ENCODE measurements at places on chromosomes 5 and 9.

DNA sequence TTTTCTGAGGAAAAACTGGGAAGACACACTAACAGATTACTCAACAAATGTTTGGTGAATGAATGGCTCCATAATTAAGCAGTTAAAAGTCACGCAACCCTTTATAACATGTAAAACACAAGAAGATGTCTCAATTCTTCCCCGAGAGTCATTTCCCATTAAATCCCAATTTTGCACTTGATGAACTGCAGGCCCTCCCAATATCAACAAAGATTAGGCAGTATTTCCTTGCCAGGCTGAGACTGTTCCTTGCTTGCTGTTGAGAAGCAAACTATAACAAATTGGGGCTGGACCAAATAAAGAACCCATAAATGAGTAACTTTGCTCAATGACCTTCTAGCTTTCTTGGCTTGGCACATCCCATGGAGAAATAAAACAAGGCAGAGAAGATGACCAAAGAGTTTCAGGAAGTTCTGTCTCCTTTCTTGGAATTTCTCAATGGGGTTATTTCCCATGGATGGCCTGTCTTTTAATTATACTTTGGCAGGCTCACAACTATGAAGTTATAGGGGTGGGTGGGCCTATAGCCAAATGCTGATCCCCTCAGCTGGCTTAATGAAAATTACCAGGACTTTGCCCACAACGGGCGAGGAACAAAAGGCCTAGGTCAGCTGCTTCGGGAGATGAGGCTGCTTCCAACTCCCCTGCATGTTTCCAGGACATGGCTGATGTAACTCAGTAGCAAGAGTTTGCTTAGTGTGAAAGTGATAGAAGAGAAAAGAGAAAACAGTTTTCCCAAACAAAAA, 243.1 kb upstream of the RFX3 start:
- DNase-seq = no peak

- no peak for DNase-seq
These were observed 116.3 kb upstream of the SLC25A48 start for GRCh38 chr5:135718151-135718550.

DNA sequence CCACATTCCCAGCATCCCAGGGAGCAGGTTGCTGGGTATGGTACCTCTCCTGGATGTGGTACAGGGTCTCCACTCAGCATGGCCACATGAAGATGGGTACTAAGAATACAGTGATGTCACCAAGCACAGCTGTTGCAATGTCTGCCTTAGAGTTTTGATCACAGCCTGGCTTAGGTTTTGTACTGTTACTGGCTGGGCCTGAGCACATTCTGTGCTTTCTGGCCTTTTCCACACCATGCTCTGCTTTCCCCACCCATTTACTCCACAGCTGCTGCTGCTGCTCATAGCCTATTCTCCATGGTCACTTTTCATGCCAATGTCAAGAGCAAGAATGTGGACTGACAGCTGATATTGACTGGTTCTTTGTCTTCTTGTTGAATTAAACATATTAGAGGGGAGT, 481.9 kb downstream of the ARHGEF28 start:
- DNase-seq = no peak

DNA sequence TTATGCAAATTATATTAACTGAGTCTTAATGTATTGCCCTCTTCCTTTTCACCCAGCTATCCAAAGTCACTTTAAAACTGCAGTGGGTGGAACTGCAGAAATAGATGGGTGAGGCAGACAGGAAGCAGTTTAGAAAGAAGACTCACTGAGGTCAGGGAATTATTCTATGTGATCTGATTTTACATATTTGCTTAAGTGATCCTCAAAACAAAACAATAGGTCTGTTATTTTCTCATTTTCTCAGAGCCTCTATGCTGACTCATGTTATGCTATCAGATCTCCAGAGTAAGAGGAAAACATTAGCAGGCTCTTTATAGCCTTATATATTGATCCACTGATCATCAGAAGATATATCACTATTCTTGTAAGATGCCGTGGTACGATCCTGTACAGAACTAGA, 63.5 kb downstream of the MRPS27 start:
- DNase-seq = no peak

- DNase-seq = no peak
These were observed 2.3 kb downstream of the CCNI2 start for GRCh38 chr5:132749506-132749905.

DNA sequence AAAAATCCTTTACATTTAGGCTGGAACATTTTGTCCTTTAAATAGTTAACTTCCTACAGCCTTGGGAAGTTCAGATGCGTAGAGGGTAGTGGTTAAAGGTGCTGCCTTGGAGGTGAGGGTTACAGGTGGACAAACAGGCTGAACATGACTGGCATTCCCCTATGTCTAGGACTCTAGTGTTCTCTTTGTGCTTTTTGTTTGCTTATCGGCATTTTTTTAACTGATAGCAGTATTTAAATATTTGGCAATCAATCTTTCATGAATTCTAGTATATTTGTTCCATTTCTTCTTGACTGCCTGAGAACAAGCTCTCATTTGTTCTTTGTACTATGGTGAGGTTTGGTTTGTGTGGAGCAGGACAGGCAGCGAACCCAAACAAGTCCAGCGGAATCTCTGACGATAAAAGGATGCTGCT, 307.6 kb downstream of the CTNND2 start:
- DNase-seq = no peak

GRCh38 chr5:36877667-36878391, 1.3 kb downstream of the NIPBL start:
- DNase-seq = peak; percentile 25
